Psoas muscle (tissue), 8 donors: ENCODE measurements at places on chromosomes 2 and 18. TPM values are rescaled to one million over a fixed set of nuclear protein-coding genes. Genes with fewer than 3 reads are reported as not detected.

GRCh38 chr2:217222309-217222910, 362.5 kb upstream of the TNP1 start:
- no peak for DNase-seq
- no peaks in the 10 kb centered on the region for H3K36me3 ChIP-seq
- peaks cover 9% of the 10 kb centered on the region for H3K4me1 ChIP-seq
- H3K27me3 ChIP-seq: no peaks in the 10 kb centered on the region

DNA sequence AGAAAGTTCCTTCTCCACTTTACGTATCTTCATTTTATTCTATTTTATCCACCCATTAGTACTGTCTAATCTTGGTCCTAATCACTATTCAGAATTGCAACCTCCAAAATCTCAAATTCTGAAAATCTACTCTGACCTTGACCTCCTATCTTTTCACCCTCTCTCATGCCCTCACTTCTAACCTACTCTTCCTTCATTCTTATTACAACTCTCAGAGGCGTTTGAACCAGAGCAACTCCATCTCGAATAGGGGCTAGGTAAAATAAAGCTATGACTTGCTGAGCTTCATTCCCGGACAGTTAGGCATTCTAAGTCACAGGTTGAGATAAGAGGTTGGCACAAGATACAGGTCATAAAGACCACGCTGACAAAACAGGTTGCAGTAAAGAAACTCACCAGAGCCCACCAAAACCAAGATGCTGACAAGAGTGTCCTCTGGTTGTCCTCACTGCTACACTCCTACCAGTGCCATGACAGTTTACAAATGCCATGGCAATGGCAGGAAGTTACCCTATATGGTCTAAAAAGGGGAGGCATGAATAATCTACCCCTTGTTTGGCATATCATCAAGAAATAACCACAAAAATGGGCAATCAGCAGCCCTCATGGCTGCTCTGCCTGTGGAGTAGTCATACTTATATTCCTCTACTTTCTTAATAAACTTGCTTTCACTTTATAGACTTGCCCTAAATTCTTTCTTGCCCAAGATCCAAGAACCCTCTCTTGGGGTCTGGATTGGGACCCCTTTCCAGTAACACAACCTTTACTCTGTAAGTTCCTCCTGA, 11.4 kb downstream of the CCDC88A start:
- DNase-seq: no peak
- H3K4me3 ChIP-seq: no peak overlapping the region
- no peaks in the 10 kb centered on the region for H3K27me3 ChIP-seq
- H3K27ac ChIP-seq: no peak overlapping the region
- H3K4me1 ChIP-seq: no peaks in the 10 kb centered on the region

DNA sequence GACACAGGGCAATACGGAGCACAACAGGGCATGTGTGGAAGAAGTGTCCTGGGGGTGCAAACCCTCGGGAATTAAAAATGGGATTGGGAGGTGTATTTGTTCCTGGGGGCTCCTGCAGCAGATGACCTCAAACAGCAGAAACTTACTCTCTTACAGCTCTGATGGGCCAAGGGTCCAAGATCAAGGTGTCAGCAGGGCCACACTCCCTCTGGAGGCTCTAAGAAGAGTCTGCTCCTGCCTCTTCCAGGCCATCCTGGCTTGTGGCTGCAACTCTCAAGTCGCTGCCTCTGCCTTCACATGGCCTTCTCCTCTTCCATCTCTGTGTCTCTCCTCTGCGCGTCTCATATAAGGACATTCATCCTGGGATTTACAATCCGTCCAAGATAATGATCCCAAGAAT, 12.4 kb upstream of the SPATA3 start:
- DNase-seq: no peak
- H3K27me3 ChIP-seq: peaks cover 9% of the 10 kb centered on the region
- H3K4me3 ChIP-seq: no peak overlapping the region
- no peak overlapping the region for H3K27ac ChIP-seq

DNA sequence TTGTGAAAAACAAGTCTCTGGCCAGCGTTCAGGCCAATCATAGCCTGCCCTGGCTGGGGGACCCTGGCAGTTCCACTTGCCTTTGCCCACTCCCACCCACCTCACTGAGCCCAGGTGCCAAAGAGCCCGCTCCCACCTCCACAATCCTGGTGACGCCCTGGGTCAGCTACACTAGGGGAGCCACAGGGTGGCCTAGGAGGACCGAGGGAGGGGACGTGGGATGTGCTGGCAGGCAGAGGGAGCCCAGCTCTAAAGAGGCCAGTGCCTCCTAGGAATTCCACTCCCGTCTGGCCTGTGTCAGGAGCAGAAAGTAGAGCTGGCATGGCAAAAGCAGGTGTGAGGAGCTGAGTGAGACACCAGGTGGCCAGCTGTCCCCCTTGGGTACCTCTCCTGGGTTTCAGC, 49.3 kb downstream of the TNS1 start:
- no peaks in the 10 kb centered on the region for H3K36me3 ChIP-seq
- no peak overlapping the region for H3K4me3 ChIP-seq
- peak overlapping the region; percentile 66 for H3K27ac ChIP-seq
- peaks cover 39% of the 10 kb centered on the region for H3K4me1 ChIP-seq
- H3K27me3 ChIP-seq: no peaks in the 10 kb centered on the region
- DNase-seq: no peak

DNA sequence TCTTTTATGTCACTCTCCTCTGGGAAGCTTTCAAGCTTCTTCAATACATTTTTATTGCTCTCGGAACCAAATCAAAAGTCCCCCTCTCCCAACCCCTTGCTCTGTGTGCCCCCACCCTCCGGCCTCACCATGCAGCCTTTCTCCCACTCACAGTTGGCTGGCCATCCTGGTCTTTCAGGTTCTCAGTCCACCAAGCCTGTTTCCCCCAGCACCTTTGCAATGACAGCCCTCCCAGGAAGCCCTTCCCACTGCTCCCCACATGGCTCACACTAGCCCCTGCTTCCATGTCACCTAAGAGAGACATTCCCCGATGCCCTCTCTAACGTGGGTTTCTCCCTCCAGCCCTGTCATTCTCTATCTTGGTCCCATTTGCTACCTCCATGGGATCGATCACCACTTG, 266.6 kb downstream of the SRBD1 start:
- no peak overlapping the region for H3K27ac ChIP-seq
- DNase-seq: no peak
- no peak overlapping the region for H3K4me3 ChIP-seq
- H3K36me3 ChIP-seq: no peaks in the 10 kb centered on the region

- H3K4me1 ChIP-seq: peaks cover 6% of the 10 kb centered on the region
- H3K27me3 ChIP-seq: no peaks in the 10 kb centered on the region
- DNase-seq: no peak
- no peaks in the 10 kb centered on the region for H3K36me3 ChIP-seq
- H3K27ac ChIP-seq: peak overlapping the region; percentile 99
Measured at GRCh38 chr2:24970483-24971285, 1.1 kb downstream of the DNAJC27 start.

The PIEZO2 gene
- total RNA-seq: 0.06 TPM

DNA sequence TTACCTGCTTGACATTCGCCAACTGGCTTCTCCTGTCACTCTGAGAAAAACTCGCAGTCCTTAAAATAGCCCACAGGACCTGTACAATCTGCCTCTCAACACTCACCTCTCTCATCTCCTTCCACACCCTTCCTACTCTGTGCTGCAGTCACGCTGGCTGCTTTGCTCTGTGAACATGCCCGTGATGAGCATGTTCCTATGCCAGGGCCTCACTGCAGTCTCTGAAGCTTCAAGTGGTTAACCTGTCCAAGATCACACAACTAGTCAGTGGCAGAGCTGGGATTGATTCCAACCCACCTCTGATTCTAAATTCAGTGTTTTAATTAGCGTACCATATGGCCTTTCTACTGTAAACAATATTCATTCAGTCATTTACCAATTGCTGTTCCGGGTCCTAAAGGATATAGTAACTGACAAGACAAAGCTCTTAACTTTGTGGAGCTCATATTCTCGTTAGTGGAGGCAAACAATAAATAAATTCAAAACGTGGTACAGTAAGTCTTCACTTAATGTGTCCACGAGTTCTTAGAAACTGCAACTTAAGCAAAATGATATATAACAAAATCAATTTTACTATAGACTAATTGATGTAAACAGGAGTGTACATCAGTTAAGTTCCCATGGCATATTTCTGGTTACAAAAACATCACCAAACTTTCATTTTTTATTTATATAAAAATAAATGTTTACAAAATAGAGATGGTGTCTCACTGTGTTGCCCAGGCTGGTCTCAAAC, 38.9 kb upstream of the FBXO11 start:
- no peak overlapping the region for H3K27ac ChIP-seq
- no peak overlapping the region for H3K4me3 ChIP-seq
- no peak for DNase-seq
- H3K4me1 ChIP-seq: peaks cover 7% of the 10 kb centered on the region
- H3K27me3 ChIP-seq: no peaks in the 10 kb centered on the region

GRCh38 chr18:70781860-70782453, 493.1 kb downstream of the SOCS6 start:
- H3K4me1 ChIP-seq: no peaks in the 10 kb centered on the region
- DNase-seq: no peak
- H3K4me3 ChIP-seq: no peak overlapping the region

GRCh38 chr2:198441246-198441645, 636.9 kb downstream of the PLCL1 start:
- no peak for DNase-seq
- no peaks in the 10 kb centered on the region for H3K36me3 ChIP-seq
- H3K4me1 ChIP-seq: no peaks in the 10 kb centered on the region
- H3K27me3 ChIP-seq: no peaks in the 10 kb centered on the region

- peak overlapping the region; percentile 43 for H3K4me3 ChIP-seq
- no peaks in the 10 kb centered on the region for H3K27me3 ChIP-seq
- H3K36me3 ChIP-seq: no peaks in the 10 kb centered on the region
- DNase-seq: peak; percentile 55
Measured at GRCh38 chr2:105789745-105790460, 45.2 kb downstream of the NCK2 start.

- H3K27me3 ChIP-seq: no peaks in the 10 kb centered on the region
- no peak overlapping the region for H3K4me3 ChIP-seq
- H3K36me3 ChIP-seq: no peaks in the 10 kb centered on the region
- DNase-seq: no peak
- H3K27ac ChIP-seq: no peak overlapping the region
- H3K4me1 ChIP-seq: no peaks in the 10 kb centered on the region
Measured at GRCh38 chr2:22901471-22902179, 483.4 kb upstream of the KLHL29 start.

DNA sequence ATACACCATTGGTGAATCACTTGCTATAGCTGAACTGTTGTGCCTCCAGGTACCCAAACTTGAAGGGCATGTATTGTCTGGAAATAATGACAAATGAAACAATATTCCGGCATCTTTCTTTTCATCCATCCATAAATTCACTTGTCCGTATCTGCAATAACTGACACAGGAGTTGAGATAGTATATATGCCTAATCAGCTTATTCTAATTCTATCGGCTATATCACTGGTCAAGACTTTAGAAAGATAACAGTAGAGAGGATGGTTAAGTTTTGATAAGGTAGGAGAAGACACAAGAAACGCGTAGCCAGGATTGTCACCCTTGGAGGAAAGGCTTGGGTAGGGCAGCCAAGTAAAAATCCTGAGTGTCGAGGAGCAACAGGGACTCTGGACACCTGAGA, 1634.6 kb upstream of the CELF4 start:
- no peak for DNase-seq
- H3K27me3 ChIP-seq: no peaks in the 10 kb centered on the region
- H3K4me3 ChIP-seq: no peak overlapping the region
- no peak overlapping the region for H3K27ac ChIP-seq
- no peaks in the 10 kb centered on the region for H3K36me3 ChIP-seq

DNA sequence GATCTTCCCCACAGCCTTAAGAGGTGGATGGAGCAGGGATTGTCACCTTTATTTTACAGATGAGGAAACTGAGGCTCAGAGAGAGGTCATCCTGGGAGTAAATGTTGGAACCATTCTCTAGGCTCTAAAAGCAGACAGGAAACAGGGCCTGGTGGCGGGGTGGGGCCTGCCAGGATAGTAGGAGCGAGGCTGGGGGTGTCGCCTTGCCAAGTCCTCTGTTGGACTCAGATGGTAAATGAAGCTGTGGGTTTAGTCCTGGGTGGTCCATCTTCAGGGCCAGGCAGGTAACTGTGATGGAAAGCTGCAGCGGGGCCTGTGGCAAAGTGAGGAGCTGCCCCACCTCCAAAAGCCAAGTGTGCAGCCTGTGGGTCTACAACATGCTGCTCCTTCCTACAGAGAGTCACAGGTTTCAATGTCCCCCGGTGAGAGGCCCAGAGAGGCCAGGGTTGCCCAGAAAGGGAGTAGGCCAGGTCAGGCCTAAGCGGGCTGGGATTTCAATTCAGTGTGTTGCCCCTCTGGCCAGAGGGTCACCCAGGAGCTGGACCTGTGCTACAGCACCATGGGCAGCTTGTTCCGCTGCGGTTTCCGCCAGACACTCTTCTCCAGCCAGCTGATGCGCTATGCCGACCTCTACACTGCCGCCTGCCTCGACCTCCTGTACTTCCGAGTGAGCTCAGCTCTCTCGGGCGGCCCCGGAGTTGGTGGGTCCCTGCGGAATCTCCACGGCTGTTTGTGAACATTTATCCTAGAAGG, 6.6 kb downstream of the NT5DC4 start:
- H3K36me3 ChIP-seq: no peaks in the 10 kb centered on the region
- no peak for DNase-seq
- H3K4me3 ChIP-seq: no peak overlapping the region
- H3K27me3 ChIP-seq: no peaks in the 10 kb centered on the region
- H3K4me1 ChIP-seq: no peaks in the 10 kb centered on the region

DNA sequence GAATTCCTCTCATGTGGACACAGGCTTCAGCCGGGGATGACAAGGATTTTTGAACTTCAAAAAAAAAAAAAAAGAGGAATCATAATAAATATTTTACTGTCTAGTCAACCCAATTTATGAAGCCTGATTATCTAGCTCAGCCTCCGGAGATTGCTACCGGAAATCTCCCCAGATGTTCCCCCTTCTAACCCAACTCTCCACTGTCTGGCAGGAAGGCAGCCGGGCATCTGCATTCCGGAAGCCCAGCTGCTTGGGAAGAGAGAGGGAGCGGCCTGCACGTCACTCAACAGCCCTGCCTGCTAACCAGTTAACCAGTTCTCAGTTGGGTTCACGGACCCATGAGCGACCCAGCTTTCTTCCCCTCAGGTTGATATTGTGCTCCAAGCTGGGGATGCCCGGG, 87.2 kb upstream of the POU3F3 start:
- H3K27me3 ChIP-seq: no peaks in the 10 kb centered on the region
- H3K4me3 ChIP-seq: no peak overlapping the region
- no peak for DNase-seq
- no peak overlapping the region for H3K27ac ChIP-seq
- no peaks in the 10 kb centered on the region for H3K4me1 ChIP-seq
- no peaks in the 10 kb centered on the region for H3K36me3 ChIP-seq

DNA sequence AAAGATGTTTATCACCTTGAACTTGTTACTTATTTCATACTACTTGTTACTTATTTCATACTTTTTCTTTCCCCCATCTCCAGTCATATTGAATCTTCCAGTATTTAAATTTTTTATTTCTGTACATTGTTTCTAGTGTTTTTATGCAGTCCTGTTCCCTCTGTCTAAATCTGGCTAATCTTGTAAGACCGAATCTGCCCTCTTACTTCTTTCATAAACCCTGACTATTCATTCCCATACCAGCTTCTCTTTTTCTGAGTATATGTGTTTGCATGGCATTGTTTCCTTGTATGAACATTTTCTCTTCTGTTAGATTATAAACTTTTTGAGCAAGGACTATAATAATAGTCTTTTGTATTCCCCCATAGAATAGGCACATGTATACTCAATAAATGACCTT, 131.7 kb downstream of the TAF4B start:
- no peak for DNase-seq
- H3K4me3 ChIP-seq: no peak overlapping the region
- H3K4me1 ChIP-seq: no peaks in the 10 kb centered on the region
